Thymus (tissue), 14 donors: ENCODE measurements at places on chromosomes 5 and 9. TPM values are rescaled to one million over a fixed set of nuclear protein-coding genes. Genes with fewer than 3 reads are reported as not detected.

DNA sequence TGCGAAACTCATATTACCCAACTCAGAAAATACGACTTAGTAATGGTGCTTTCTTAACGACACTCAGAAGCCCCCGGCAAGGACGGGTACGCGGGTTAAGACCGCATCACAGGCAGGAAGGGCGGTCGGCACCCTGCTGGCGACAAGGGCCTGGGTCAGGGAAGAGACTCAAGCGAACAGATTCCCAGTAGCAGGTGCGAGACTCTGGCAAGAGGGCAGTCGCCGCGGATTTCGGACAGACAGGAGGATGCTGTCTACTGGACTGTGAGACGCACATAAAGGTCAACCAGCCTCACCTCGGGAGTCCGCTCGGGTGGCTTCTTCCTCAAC lies 398 bp downstream of the RAPGEF6 start:
- DNase-seq: peak; percentile 38
- peak overlapping the region; percentile 91 for H3K4me3 ChIP-seq
- H3K27ac ChIP-seq: peak overlapping the region; percentile 97
- H3K36me3 ChIP-seq: no peaks in the 10 kb centered on the region
- peaks cover 23% of the 10 kb centered on the region for H3K4me1 ChIP-seq

GRCh38 chr5:148002451-148002850 lies 61.3 kb upstream of the SPINK5 start:
- H3K4me1 ChIP-seq: no peaks in the 10 kb centered on the region
- H3K36me3 ChIP-seq: no peaks in the 10 kb centered on the region
- no peak overlapping the region for H3K27ac ChIP-seq
- no peak overlapping the region for H3K4me3 ChIP-seq
- H3K27me3 ChIP-seq: no peaks in the 10 kb centered on the region

The RPP25L gene
- 40.8 TPM for polyA plus RNA-seq

The PDCD1LG2 gene
- polyA plus RNA-seq: 3.4 TPM

DNA sequence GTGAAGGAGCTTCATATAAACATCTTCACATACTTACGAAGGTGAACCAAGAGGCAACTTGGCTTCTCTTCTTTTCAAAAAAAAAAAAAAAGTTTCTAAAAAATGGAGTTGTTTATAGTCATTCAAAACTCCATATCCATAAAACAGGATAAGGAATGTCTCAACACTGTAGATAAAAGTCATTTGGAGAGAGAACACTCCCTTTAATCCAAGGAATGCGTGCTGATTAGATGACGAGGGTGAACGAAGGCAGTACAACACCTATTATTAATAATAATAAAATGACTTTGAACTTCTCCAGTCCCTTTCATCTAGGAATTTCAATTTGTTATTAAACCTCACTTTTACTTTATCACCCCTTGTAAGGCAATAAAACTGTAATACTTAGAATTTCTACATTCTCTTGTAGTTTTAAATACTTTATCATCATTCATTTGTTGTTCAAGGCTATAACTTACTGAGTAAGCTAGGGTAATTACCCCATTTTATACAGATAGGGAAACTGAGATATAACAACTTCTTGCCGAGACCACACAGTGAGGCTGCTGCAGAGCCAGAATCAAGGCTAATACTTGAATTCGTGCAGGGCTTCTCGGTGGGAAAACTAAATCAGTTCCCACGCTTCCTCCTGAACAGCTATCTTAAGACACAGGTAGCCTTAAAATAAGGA lies 377.1 kb downstream of the EFNA5 start:
- no peaks in the 10 kb centered on the region for H3K27me3 ChIP-seq
- no peak overlapping the region for H3K27ac ChIP-seq
- no peaks in the 10 kb centered on the region for H3K4me1 ChIP-seq
- H3K4me3 ChIP-seq: no peak overlapping the region
- DNase-seq: no peak

The COL23A1 gene
- polyA plus RNA-seq: 2.6 TPM

The KIAA0825 gene
- 0.87 TPM for polyA plus RNA-seq
